ENCODE measurements at places on chromosomes 7 and 10.

GRCh38 chr10:14556285-14556956 is 218.3 kb downstream of the FAM107B start:
- DNase-seq, result no peak

- no peak for DNase-seq
These were observed 127.3 kb downstream of the TRIL start for GRCh38 chr7:28830846-28831245.

DNA sequence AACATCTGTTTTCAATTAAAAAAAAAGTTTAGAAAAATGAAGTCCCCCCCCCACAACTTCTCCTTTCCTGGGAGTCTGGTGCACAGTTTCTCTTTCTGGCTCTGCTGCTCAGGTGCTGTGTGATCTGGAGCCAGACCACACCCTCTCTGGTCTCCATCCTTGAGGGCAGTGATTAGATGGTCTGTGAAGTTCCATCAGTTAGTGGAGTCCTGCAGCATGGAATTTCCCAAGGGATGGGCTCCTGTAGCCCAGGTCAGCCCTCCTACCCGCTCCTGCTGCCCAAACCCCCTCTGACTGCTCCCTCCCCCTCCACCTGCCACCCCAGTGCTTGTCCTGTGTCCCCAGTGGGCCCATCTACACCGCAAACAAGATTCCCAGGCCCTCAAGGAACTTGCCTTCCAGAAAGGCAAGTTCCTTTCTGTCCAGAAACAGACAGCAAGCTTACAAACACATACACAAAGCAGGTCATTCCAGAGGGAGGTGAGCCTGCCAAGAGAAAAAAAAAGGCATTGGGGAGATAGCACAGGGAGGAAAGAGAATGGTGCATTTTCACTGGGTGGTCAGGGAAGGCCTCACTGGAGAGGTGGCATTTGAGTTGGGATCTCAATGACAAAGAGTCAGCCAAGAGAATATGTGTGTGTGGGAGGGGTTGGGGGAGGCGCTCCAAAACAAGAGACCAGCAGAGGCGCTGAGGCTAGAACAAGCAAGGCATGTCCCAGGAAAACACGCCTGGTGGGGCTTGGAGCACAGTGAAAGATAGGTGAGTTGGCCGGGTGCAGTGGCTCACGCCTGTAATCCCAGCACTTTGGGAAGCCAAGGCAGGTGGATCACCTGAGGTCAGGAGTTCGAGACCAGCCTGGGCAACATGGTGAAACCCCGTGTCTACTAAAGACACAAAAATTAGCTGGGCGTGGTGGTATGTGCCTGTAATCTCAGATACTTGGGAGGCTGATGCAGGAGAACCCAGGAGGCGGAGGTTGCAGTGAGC is 49.5 kb upstream of the SLC29A3 start:
- DNase-seq, result no peak

GRCh38 chr7:33720870-33721269 is 184.5 kb upstream of the BMPER start:
- DNase-seq, result no peak

- DNase-seq, result no peak
These were observed 171.2 kb upstream of the TNRC18 start for GRCh38 chr7:5594616-5595544.

DNA sequence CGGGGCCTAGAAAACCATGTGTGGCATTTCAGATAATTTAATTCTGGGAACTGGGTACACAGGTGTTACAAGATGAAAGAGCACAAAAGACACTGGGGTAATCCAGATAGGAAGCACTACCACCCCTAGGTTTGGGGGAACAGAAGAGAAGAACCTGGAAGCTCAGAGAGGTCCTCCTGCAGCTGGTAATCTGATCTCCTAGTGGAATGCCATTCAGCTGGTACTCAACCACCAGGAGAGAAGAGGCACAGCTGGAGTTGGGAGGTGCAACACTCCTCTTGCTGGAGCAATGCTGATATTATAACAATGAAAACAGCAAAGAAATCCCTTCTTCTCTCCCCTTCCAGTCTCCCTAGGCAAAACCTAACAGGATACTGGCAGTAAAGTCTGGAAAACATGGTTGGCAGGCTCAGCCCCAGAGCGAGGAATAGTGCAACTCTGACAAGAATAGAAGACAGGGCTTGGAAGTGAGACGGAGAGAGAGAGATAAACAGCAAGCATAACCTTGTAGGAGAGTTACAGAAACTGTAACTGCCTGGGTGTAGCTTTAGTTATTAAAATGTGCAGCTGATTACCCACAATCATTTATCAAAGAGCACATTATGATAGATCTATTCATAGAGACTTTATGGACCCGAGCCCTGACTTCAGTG is 35.0 kb downstream of the NRF1 start:
- DNase-seq, result no peak

DNA sequence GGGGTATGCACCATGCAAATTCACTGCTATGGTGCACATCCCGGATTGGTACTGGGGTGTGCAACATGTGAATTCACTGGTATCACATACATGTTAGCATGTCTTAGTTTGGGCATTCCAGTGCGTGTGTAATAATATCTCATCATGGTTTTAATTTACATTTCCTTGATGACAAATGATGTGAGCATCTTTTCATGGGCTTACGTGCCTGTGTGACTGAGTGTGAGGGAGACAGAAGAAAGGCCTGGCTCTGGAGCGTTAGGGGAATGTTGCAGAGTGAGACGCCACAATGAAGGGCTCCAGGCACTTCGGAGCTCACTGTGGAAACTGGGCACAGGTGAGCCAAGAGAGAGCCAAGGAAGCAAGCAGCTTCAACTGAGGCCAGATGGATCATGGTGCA is 162.6 kb downstream of the UBE2H start:
- no peak for DNase-seq

- no peak for DNase-seq
These were observed 1086.0 kb downstream of the SORCS3 start for GRCh38 chr10:105727131-105727530.

DNA sequence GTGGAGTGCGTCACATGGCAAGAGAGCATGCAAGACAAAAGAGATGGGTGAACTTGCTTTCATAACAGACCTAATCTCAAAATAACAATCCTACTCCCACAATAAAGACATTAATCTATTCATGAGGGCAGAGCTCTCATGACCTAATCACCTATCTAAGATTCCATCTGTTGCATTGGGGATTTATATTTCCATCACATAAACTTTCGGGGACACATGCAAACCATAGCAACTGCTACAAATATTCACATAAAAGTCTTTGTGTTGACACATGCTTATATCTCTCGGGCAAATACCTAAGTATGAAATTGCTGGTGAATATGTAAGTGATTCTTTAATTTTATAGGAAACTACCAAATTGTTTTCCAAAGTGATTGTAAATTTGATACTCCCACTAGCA is 16.0 kb upstream of the PNLIPRP1 start:
- DNase-seq, result no peak
